HFFc6 (cell line): ENCODE measurements at places on chromosomes 2 and 18. TPM values are rescaled to one million over a fixed set of nuclear protein-coding genes. Genes with fewer than 3 reads are reported as not detected.
A peak's percentile ranks its signal among the peaks of the same experiment; 100 is the strongest.

GRCh38 chr2:1656326-1656960, 87.9 kb downstream of the PXDN start:
- DNase-seq, result no peak

DNA sequence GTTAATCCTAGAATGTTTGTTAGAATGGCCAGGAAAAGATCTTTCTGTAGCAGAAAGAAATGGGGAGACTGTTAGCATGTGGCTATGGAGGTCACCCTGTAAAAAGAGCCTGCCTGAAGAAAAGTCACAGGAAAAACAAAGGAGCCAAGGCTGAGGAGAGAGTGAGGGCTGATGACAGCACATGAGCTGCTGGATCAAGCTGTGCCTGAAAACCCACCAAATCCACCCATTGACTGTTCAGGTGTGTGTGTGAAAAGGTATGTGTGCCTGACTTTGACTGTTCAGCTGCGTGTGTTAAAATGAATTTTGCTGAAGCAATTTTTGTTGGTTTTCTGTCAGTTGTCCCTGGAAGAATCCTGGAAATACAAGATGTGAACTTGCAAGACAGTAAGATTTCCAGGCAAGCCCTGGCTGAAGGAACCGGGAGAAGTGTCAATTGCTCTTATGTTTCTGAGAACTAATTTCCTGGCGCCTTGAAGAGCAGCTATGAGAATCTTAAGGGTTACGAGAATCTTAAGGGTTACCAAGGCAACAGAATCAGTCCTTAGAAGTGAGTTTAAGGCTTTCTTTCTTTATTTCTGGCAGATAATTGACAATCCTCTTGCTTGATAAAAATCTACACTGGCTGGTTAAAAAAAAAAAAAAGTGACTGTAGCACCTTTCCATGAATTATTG, 73.0 kb upstream of the LGALSL start:
- no peak for DNase-seq

DNA sequence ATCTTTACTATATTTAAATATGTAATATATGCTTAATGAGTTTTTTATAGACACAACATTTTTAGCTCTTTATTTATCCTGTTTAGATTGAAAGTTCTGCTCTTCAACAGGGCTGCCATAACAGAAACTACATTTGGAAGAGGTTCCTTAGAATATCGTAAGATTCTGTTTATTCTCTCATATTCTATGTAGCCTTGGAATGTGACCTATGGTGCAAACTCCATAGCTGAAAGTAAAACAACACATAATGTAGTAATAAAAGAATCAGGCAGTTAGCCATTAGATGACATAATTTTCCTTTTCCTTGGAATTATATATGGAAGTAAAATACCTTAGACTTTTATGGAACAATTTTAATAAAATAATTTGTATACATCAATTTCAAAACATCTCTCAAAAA, 91.3 kb downstream of the ZNF804A start:
- DNase-seq, result no peak

DNA sequence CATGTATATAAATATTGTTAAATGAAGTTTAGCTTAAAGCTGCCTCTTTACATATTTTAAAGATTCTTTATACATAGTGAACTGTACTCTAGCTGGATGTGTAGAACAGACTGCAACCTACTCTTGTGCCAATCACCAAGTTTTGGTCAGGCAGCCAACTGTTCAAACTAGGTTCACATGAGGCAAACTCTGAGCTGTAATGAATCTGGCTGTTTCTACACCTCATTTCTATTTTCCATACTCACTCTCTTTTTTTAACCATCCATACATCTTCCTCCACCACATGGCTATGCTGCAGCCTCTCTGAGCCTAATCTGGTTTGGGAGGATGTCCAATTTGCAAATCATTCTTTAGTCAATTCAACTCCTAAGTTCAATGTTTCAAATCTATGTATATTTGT, 974.8 kb downstream of the CNTNAP5 start:
- no peak for DNase-seq

DNA sequence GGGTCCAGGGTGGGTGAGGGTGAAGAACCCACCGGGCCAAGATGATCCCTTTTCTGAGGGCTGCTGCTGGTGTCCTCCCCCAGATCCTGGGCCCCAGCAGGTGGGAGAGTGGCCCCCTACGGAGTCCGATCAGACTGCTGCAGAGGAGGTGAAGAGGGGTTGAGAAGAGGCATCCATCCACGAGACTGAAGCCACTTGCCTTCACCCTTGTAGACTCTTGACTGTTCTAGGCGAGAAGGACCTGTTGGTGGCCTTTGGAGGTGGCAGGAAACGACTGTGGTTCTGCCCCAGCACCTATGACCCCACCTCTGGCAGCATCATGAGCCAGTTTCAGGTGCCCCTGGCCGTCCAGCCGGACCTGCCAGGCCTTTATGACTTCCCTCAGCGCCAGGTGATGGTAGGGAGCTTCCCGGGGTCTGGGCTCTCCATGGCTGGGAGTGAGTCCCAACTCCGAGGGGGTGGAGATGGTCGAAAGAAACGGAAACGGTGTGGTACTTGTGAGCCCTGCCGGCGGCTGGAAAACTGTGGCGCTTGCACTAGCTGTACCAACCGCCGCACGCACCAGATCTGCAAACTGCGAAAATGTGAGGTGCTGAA, 1.5 kb downstream of the TET3 start:
- DNase-seq, result no peak

DNA sequence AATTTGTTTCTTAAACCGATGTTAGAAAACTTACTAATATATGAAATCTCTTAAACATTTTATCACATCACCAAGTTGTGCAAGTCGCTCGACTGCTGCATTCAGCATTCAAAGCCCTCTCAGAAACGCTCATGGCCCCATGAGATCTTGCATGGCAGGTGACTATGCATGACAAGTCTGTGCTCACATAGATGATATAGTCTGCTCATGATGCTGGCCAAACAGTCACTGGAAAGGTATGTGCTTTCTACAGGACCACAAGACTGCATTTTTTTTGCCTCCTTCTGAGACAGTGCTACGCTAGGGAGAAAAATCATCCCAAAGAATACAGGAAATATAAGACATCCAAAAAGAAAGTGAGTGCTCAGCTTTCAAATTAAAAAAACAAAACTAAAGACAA, 98.3 kb upstream of the ZBTB14 start:
- DNase-seq, result no peak

GRCh38 chr18:80170395-80171053, 61.5 kb downstream of the ADNP2 start:
- DNase-seq, result no peak

GRCh38 chr2:29761278-29761677, 160.1 kb downstream of the ALK start:
- no peak for DNase-seq

GRCh38 chr2:201149064-201149820, 33.3 kb downstream of the CFLAR start:
- DNase-seq, result peak; percentile 91

DNA sequence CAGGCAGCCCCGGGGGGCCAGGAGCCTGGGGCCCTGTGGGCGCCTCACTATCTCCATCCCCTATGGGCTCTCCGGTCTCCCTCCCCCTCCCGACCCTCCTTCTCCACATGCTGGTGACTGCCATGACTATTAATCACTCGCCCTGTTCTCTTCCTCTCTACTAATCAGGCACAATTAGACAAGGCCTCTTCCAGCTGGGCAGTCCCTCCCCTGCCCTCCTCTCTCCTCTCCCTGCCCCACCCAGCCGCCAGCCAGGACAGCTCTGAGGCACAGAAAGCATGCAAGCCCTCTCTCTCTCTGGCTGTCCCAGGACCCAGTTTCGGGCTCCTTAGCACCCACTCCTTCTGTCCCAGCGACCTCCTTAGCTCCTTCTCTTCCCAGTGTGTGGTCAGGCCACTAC, 5.8 kb downstream of the ASIC4 start:
- DNase-seq, result peak; percentile 21

DNA sequence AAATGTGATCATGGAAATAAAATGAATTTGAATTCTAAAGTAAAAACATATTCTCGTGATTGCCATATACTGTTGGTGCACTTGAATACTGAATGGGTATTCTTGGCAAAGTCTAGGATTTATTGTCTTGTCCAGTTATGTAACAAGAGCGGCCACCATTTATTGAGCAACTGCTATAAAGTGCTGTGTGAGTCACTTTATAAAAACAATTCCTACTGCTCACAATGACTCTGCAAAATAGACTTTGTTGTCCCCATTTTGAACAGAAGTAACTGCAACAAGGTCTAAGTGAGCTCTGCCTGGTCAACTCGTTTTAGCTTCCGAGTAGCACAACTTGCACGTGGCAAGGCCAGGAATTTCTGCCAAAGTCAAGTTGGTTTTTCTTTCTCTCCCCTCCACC, 995.6 kb upstream of the FANCL start:
- no peak for DNase-seq

DNA sequence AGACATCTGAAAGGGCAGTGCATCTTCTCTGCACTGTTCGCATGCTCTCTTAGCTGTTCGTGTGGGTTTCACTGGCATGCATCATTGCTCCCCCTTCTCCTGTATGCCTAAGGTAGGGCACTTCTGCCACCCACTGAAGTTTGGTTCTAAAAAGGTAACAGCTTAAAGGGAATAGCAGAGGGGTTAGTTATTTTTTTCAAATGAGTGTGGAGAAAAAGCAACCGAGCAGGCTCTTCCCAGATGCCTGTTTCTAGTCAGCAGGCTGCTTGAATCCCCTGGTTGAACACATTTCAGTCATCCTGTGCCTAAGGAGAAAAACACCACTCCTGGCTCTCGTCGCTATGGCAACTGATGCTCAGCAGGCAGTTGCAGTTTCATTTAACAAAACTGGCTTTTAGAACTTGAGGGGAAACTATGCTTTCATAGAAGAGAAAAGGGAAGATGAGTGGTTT, 69.8 kb upstream of the GALNT3 start:
- no peak for DNase-seq

DNA sequence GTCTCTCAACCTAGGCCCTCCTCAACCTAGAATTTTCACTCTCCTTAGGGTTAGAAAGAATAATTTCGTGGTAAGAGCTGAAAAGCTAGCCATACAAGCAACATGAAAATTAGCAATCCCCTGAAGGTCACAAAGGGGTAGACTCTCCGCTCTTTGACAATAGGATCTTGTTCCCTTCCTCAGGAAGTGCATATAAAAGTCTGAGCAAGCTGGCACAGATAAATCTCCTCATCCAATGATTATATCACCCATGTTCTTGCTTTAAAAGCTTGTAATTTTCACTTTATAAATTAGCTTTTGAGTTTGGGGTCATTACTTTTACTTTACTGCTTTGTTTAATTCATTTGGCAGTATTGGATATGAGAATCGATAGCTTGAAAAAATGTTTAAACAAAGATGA, 852.3 kb upstream of the CRIM1 start:
- no peak for DNase-seq

DNA sequence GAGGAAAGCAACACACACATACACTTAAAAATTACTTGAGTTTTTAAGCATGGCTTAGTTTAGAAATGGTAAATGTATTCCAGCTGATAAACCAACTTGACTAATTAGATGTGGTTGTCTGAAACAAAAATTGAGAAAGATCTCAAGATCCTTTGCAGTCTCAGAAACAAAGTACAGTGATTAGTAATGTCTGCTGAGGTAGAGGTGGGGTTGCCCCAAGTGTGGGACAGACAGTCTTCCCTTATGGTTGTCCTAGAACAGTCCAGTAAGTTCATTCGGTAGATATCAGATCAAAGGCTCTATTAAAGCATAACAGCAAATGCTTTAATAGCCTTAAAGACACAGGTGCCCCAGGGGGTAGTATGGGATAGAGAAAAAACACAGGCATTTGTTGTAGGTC, 94.5 kb downstream of the BARD1 start:
- DNase-seq, result no peak

GRCh38 chr18:45829855-45830254, 4.4 kb downstream of the SIGLEC15 start:
- DNase-seq, result no peak

DNA sequence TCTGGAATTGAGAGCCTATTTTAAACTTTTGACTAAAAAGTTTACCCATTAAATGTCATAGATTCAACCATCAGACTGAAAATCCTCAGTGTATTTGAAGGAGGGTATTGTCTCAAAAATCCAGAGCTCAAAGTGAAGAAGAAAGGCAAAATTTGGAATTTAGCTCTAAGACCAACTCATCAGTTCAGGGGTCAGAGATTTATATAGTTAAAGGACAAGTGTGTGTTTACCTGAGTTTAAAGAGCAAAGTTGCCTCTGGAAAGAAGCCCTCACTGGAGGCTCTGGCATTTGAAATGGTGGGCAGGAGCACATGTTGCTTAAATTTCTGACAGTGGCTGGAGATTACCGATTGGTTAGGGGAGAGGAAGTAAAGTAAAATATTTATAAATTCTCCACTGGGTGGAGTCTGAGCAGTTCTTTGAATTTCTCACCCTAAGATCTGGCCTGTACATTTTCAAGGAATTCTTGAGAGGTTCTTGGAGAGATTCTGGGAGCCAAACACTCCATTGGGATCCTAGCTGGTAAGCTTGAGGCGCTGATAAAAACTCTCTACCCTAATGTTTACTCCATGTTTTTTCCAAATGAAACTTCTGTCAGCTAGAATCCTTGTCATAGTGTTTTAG, at the start of gene KYNU:
Gene KYNU, plus strand, starts transcription at position 449 of the 623 bp plus-strand sequence. CDS start 7,704 bp downstream, outside the sequence.
- no peak for DNase-seq

- peak; percentile 27 for DNase-seq
Observed at GRCh38 chr2:220334210-220334609, 706.8 kb downstream of the SLC4A3 start.

GRCh38 chr18:76233406-76233805, 261.6 kb downstream of the ZNF516 start:
- no peak for DNase-seq

DNA sequence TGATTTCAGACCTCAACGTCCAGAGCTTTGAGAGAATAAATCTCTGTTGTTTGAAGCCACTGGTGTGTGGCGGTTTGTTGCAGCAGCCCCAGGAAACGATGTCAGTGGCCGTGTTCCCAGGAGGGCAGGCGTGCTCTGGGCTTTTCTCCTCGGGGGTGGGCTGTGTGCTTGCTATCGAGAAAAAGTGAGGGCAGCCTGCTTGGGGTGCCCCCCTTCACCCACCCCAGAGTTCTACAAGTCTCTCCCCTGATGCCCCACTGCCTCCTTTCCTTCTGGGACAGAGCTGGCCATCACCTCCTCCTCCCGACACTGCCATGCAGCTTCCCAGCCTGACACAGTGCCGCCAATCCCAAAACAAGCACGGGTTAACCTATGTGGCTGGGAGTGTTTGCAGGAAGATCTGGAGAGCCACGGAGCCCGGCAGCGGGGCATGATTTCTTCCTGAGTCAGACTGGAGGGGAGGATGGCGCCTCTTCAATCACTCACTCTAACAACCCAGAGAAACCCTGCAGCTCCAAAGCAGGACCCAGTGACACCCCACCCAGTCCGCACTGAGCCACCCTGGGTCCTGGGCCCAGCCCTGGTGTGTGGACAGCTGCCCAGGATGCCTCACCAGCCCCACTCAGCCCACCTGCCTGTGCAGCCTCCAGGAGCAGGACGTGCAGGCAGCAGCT, 213.7 kb upstream of the RAB6C start:
- no peak for DNase-seq

The OLA1 gene
- 106 and 118 TPM in 2 replicates for total RNA-seq

The ZNF385B gene
- total RNA-seq, result 0.08 to 0.12 TPM in 2 of 3 replicates, not detected in the other

The SCRN3 gene
- total RNA-seq, result 23.8 and 30.1 TPM in 2 replicates

The COPS9 gene
- 165 to 236 TPM (median 229 TPM) in 3 replicates for total RNA-seq

The MOGAT1 gene
- total RNA-seq, result not detected in 3 replicates

The CBLN2 gene
- not detected in 3 replicates for total RNA-seq

The CABYR gene
- 1.6 and 3.3 TPM in 2 replicates for total RNA-seq
